ENCODE measurements at places on chromosomes 2 and 18.
A peak's percentile ranks its signal among the peaks of the same experiment; 100 is the strongest.

- no peak for DNase-seq
These were observed 564.4 kb downstream of the ZEB2 start for GRCh38 chr2:143955401-143956065.

- no peak for DNase-seq
These were observed 116.5 kb upstream of the SERTAD2 start for GRCh38 chr2:64770137-64770780.

- no peak for DNase-seq
These were observed 913 bp upstream of the WNT10A start for GRCh38 chr2:218879776-218880101.

DNA sequence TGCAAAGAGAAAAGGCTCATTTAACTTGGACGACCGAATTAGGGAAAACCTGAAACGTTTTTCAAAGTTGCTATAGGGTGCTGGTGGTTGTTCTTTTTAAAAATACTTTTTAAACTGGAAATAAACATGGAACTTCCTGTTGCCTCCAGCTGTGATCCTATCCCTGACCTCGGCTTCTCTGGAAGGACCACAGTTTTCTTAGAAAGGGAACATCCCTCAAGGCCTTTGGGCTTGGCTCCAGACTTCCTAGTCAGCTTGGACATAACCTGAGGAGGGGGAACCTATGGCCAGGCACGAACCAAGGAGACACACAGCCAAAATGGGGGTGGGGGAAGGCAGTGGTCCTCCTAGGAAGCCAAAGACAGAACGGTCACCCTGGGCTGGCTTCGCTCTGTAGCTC is 57.7 kb downstream of the CENPO start:
- DNase-seq, result no peak

DNA sequence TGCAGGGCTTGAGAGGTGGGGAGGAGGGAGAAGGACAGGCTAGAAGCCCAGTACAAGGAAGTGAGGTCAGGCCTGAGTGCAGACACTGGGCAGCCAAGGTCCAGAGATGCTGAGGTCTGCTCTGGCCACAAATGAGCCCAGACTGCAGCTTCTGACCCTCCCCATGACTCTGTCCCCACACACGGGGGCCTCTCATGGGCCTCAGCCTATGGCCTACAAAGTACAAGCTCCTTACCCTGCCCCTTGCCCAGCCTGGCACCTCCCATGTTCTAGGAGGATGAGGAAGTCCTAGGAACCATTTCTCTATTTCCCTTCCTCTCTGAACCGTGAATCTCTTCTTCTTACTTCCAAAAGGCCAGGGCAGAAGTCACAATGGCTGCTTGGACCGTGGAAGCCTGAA is 193.8 kb downstream of the ANKRD30B start:
- DNase-seq, result no peak

- no peak for DNase-seq
These were observed 25.6 kb upstream of the GREB1 start for GRCh38 chr2:11508279-11508678.

DNA sequence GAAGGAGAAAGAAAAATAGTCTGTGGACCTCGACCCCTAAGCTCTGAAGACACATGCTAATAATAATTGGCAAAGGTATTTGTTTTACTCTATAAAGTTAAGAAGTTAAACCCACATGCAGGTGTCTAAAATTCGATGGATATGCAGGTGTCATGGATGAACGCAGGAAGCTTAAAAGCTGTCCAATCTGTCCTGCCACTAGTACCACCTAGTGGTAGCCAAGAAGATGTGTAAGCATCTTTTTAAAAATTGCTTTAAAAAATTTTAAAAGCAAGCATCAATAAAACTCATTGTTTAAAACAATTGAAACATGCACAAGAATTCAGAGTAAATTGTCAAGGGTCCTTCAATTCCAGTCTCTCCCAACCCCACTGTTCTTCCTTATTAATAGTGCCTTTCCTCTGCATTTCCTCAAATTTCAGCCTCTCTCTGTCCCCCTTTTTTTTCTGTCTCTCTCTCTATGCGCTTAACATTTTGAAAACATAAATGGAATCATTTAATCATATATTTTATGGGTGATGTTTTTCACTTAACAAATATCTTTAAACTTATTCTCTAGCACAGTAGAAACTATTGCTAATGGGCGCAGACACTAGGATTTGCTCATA is 30.6 kb upstream of the PPP3R1 start:
- DNase-seq, result no peak

DNA sequence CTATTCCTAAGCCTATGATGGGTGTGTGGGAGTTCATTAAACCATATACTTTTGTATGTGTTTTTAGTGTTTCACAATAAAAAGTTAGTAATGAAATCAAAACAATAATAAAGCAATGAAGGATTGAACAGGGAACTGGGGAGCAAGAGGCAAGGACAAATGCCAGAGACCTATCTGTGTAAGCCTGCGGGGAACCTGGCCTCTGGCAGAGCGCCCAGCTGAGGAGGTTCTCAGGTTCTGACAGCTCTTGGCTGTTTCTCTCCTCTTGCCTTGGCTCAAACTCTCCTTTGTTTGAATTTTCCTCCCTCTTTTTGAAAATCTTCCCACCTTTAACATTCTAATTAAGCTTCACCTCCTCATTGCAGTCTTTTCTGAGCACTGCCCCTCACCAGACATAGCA is 200.0 kb upstream of the NCKAP5 start:
- DNase-seq, result no peak

- peak; percentile 19 for DNase-seq
These were observed 89.2 kb downstream of the ZNF516 start for GRCh38 chr18:76405681-76406356.

GRCh38 chr18:23743733-23744333 is 54.6 kb downstream of the LAMA3 start:
- no peak for DNase-seq

DNA sequence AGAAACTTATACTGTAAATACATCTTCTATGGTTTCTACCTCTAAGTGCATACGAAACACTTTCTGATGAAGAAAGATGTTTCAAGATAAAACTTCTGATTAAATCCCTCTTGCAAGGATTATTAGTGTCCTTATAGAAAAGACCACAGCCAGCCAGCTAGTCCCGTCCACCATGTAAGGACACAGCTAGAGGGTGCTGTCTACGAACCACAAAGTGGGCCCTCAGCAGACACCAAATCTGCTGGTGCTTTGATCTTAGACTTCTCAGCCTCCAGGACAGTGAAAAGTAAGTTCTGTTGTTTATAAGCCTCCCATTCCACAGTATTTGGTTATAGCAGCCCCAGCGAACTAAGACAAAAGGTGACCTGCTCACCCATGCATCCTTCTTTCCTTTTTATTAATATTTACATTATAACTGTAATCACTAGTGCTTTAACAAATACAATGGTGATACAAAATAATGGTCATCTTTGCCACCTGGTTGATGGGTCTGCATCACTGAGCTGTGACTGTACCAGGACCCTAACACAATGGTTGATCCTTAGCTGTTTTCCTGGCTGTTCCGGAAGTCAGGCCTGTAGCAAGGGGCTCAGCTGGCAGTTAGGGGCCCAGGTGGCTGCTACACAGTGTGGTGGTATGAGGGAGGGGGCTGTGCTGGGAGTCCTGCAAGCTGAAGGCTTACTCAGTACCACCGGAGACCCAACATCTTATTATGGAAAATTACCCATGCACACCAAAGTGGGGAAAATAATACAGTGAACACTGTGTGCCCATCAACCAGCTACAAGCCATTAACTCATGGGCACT is 108.5 kb upstream of the SMAD7 start:
- DNase-seq, result no peak

DNA sequence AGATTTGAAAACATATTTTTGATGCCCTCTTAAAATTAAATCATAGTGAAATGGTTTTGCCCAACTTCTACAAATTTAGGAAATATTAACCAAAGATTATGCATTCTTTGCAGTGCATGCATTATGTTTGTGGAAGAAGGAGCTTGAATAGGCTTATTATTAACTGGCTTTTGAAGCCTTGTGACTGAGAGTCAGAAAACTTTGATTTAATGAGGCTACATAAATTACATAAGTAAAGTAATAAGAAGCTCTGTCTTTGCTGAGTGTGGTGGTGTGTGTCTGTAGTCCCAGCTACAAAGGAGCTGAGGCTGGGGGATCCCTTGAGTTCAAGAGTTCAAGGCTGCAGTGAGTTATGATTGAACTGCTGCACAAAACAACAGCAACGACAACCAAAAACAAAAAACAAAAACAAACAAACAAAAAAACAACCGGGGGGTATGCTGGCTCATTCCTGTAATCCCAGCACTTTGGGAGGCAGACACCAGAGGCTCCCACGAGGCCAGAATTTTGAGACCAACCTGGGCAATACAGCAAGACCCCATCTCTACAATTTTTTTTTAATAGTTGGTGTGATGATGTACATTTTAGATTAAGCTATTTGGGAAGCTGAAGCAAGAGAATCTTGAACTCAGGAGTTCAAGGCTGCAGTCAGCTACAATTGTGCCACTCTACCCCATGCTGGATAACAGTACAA is 57.0 kb upstream of the LRRTM4 start:
- no peak for DNase-seq

GRCh38 chr18:6397931-6398566 is 16.7 kb downstream of the L3MBTL4 start:
- DNase-seq, result no peak

- no peak for DNase-seq
These were observed 105.6 kb upstream of the FHL2 start for GRCh38 chr2:105504459-105504858.

- DNase-seq, result no peak
These were observed 27.7 kb downstream of the SMAD7 start for GRCh38 chr18:48922801-48923730.

GRCh38 chr2:172790404-172790803 is 54.8 kb downstream of the RAPGEF4 start:
- no peak for DNase-seq

Measured in activated T-helper 1 cell treated with Interleukin-2 at 50 U/mL for 16 hours (primary cell).